ENCODE measurements at places on chromosomes 6 and 20.

DNA sequence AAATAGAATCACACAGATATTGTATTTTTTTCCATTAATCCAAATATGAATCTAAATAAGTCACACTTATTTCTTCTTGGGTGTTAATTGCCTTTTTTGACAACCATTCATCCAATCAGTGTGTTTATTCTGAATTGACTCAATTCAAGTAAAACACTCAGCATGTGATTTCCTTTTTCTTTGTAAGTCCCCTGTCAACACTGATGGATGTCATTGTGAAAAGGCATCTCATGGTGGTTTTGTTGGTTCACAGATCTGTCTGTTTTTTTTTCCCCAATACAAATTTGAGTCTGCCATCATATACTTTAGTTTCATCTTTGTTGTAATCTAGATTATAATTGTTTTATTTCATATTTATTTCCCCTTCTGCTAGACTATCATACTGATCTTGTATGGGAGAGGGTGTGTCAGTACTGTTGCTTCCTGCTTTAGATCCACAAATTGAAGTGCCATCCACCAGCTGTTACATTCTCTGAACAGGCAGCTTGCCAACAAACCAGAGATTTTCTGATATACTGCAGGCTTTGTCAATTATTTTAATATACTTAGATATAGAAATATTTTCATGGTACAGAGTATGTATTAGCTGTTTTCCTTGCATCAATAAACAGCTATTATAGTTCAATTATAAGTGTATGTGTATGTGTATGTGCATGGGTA, 64.2 kb upstream of the FLRT3 start:
- DNase-seq = no peak

- no peak for DNase-seq
Observed at GRCh38 chr6:115729036-115729435, 331.7 kb downstream of the FRK start.

- DNase-seq = no peak
Observed at GRCh38 chr6:14241255-14242070, 123.9 kb downstream of the CD83 start.

DNA sequence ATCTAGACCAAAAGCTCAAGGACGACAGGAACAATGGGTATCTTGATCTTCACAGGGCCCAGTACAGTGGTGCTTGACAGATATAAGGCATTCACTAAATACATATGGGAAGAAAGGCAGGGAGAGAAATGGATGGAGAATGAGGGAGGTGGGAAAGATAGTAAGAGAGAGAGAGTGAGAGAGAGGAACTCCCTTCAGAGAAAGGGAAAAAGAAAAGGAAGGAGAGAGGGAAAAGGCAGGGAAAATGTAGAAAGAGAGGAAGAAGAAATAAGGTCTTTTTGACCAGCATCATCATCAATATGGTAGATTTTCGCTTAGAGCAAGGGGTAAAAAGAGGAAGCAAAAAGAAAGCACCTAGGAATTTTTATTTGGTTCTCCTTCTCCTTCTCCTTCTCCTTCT, 760 bp upstream of the ANKRD66 start:
- DNase-seq = no peak

GRCh38 chr6:115830895-115831294, 229.8 kb downstream of the FRK start:
- DNase-seq = no peak

DNA sequence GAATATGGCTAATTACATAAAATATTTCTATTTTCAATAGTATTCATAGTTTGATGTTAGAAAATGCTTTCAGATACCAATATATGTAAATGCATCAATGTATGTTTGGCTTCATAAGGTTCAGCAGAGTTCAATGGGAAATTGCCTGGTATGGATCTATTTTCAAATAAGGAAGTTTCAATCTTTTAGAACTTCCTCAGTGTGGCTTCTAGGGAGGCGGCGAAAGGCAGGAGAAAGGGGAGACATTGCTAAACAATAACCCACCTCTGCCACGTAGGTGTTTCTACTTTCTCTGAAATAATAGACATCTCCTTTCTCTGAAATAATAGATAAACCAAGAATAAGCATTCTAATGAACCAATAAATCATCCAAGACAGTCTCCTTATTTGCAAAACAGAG, 237.7 kb upstream of the RAB32 start:
- DNase-seq = no peak

- no peak for DNase-seq
Observed at GRCh38 chr20:62736026-62736406, 27.4 kb downstream of the NTSR1 start.

DNA sequence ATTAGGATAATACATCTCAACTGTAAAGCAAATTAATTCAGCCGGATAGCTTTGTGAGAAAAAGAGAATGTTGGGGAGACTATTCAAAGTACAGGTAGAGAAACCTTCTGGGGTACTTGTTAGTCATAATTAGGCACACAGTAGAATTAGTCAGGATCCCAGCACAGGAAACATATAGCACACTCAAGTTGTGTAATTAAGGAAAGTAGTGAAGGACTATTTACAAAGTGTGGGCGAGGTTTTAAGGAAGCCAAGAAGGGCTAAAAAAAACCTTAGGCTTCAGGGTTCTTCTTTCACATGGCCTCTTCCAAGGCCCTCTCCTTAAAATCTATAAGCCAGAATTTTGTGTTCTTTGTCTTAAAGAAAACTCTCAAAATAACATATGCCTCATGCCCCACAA, 126.7 kb downstream of the RTN4IP1 start:
- DNase-seq = no peak

DNA sequence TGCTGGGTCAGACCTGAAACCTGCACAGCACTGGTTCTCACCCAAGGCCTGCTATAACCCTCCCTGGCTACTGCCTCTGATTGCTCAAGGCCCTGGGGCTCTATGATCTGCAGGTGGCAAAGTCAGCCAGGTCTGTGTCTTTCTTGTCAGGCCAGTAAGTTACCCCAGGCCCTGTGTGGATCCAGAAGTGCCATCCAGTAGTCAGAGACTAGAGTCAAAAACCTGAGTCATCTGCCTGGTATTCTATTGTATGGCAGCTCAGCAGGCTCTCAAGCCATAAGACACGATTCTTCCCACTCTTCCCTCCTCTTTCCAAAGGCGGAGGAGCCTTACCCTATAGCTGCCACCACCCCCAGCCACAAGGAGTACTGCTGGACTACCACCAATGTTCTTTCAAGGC, 593.0 kb downstream of the FRK start:
- no peak for DNase-seq

DNA sequence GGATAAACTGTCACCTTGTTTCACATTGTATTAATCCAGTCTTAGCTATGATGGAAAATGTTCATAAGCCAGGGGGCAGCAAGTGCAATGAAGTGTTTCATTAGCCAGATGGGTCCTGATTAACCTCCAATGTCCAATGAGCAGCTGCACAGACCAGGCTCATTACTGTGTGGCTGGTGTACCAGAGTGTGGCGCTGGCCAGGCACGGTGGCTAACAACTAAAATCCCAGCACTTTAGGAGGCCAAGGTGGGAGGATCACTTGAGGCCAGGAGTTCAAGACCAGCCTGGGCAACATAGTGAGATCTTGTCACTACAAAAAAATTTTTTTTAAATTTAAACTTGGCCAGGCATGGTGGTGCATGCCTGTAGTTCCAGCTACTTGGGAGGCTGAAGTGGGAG, 201.7 kb upstream of the FOXQ1 start:
- DNase-seq = no peak

DNA sequence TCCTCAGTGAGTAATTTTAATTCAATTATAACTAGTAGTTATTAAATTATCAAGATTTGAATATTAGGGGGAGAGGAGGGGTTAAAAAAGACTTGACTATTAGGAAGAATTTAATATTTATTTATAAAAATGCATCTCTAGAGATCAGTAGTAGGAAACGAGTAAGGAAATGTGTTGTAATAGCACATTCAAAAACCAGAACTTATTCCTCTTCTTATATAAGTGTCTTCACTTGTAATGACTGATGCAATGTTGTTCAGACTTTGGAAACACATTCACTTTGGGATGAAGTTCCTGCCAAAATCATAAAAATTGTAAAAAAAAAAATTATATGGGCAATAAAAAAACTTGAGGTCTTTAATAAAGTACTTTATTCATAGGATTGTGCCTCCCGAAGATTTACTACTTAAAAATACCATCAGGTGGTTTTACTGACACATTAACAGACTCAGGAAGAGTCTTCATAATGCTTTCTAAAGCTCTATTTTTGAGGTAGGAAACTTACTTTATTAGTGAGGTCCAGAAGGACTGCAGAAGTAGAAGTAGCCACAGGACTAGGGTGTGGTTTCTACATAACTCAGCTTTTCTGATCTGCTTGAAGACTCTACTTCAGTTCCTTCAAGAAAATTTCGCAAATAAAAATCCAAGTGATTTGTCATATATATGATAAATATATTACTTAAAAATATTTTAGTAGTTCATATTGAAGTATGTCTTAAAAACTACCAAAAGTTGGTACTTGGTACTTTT, 59.8 kb downstream of the CCDC170 start:
- no peak for DNase-seq

- no peak for DNase-seq
Observed at GRCh38 chr20:53949319-53949839, 121.0 kb downstream of the BCAS1 start.

DNA sequence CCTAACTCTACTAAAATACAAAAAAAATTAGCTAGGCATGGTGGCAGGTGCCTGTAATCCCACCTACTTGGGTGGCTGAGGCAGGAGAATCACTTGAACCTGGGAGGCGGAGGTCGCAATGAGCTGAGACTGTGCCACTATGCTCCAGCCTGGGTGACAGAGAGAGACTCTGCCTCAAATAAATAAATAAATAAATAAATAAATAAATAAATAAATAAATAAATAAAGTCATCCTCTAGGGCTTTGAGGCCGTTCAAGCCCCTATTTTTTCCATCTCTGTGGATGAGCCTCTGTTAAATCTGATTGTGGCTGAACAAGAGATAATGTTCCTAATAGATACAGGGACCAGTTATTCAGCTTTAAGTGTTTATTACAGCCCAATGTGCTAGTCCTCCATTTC, 31.8 kb upstream of the FAM110A start:
- DNase-seq = no peak

- DNase-seq = no peak
Observed at GRCh38 chr20:38194971-38195504, 30.0 kb upstream of the TGM2 start.

DNA sequence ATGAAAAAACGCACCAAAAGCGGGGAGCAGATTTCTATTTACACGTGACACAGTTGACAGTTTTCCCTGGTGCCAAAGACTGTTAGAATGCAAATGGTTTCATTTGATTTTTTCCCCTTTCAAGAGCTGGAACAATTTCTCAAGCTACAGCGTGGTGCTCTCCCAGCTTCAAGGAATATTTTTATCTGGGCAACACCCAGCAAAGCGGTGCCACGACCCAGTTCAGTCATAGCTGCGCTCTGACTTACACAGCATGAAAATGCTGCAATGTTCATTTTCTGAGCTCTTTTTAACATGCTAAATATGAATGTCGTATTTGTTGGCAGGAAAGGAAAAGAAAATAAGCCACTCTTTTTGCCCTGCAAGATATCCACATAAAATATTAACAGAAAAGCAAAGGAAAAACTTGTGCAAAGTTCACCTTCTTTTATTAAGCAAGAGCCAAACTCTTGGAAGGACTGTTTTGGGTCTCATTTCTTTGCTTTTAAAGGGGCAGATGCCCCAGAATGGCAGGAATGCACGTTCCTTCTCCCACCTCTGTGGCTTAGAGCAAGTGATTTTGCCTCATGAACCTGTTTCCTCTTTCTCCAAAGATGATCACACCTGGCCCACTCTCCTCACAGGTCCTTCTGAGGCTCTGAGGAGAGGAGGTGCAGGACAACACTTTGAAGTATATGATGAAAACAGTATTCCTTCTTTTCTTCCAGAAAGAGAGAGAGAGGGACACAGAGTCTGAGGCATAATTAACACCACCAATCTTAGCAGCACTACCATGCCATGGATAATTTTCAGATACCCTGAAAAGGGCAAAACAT, 47.0 kb downstream of the TTI1 start:
- DNase-seq = no peak

DNA sequence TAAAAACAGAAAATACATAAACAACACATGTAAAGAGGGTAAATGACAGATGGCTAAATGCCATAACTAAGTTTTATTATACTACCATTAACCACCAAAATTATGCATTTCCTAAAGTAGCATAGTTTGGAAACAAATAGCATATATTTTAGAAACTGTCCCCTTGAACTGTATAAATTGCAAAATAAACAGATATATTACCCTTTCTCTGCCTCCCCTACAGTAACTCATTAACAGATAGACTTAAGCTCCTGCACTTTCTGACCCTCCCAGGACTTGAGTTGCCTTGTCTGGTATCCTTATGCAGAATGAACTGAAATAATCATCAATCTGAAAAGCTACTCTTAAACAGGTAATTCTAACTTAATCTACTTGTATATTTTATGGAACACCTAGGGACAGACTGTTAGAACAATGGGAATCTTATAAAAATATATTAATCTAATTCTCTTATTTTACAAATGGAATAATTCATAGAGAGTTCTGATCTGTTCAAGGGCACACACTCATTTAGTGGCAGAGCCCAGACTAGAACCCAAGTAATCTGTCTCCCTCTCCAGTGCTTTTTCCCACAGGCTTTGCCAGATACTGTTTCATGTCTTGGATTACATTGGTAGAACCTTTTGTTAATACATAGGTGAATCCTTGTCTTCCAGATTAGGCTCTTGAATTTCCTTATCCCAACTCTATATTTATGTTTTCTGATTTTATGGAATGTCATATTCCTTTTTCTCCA, 50.6 kb upstream of the LOC128125822 start:
- no peak for DNase-seq

GRCh38 chr6:148313488-148313887, 29.1 kb upstream of the SASH1 start:
- DNase-seq = no peak

- DNase-seq = no peak
Observed at GRCh38 chr6:165766457-165766856, 103.4 kb upstream of the PDE10A start.

DNA sequence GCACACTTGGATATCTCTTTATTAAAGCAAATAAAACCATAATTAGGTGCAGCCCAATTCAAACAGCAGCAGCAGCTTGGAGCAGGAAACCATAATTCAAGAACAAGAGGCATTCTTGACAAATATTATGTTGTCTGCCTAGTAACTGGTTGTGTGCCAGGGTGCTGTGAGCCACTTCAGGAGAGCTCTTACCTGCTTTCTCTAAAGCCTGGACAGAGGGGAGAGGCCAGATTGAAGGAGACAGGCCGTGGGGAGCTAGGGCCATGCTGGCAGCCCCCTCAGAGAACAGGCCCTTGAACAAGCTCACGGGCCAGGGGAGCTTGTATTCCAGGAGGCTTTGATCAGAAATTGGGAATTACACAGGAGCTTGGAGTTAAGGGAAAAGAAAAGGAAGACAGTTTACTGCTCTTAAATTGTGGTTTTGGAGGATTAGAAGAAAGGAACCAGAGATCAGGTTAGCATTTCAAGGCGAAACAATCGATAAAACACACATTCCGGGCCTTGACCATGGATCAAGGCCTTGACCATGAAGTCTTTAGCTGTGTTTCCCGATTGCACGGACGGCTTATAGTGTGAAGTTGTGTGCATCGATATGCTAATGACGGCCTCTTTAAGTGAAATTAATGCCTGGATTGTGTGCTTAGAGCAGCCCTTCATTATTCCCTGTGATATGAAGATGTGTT, 69.8 kb upstream of the NKX2-2 start:
- DNase-seq = no peak

- no peak for DNase-seq
Observed at GRCh38 chr6:139693735-139694134, 319.3 kb upstream of the CITED2 start.

- DNase-seq = no peak
Observed at GRCh38 chr6:135423649-135424128, 73.9 kb downstream of the AHI1 start.

All from activated CD8-positive, alpha-beta memory T cell treated with anti-CD3 and anti-CD28 coated beads for 48 hours (primary cell).